Stimulated activated CD4-positive, alpha-beta T cell treated with anti-CD3 and anti-CD28 coated beads, Interleukin-2, amount 100 ng/mL, for 24 hours (primary cell): ENCODE measurements at places on chromosomes 11 and 22.

DNA sequence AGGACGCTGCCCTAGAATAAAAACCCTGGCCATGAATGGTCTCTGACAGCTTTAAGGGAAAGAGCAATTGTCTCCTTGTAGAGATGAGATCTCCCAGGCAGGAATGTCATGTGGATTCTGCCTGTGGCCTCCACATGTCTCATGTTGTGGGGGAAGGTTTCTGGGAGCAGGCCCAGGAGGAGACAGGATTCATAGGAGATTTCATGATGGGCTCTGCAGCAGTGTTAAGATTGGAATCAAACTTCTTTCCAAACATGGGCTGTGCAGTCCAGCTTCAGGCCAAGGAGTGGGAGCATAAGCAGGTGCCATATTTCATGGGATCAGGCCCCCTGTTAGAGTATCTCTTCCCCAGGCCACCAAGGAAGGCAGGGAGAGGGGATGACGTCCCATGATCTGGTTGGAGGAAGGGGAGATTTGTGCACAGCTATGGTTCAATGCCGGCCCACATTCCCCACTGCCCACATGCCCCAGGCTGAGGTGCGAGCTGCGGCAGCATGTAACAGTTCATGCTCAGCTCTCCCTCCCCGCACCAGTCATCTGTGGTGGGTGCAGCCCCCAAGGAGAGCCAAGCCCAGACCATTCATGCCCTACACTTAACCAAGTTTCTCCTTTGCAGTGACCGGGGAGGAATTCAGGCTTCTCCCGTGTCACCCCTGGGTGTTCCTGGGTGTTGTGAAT lies 42.5 kb downstream of the LMO1 start:
- DNase-seq = no peak

GRCh38 chr11:16815047-16815767 lies 76.8 kb downstream of the C11orf58 start:
- DNase-seq = no peak

DNA sequence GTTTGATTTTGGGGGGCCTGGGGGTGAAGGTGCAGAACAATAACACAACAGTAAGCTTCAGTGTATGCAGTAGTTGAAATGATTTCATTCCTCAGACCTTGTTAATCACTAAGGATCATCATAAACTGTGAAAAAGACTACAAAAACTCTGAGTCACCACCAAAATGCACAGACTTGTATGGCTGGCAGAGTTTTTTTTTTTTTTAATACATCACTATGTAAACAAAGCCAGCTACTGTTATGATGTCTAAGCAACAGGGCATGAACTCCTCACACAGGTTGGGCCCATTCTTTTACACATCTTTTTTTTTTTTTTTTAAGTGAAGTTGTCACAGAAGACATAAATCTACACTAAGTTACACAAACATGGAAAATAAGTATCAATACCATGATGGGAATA lies 311.9 kb downstream of the GUCY1A2 start:
- DNase-seq = no peak

DNA sequence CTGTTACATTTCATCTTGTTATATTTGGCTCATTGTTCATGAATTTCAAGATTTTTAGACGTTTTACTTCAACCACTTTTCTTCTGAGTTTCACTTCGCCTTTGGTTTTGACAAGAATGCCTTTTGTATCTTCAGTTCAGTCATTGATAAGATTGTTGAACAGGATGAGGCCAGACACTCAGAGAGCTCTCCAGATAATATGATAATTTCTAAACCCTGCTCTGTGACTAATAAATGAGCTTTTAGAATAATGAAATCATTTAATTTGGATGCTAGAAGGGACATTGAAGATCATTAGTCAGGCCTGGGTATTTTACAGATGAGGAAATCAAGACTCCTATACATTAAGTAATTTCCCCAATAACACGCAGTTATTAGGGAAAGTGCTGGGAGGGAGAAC lies 37.2 kb upstream of the GRAMD1B start:
- DNase-seq = no peak

DNA sequence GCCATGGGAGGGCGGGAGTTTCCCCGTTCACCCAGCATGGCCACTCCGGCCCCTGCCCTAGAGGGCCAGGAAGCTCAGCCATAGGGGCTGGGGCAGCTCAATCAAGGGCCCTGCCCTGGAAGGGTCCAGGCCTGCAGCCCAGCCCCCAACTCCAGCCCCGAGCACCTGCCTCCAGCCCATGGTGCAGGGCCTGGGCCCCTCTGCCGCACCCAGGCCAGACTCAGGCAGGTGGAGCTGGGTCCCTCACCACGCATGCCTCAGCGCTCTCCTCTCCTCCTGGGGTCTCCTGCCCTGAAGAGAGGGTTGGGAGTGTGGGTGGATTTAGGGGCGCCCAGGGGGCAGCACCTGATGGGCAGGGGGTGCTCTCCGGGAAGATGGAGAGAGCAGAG lies 13.1 kb downstream of the MLC1 start:
- no peak for DNase-seq

- DNase-seq = no peak
These were observed 51.8 kb downstream of the COMMD9 start for GRCh38 chr11:36237391-36237790.

DNA sequence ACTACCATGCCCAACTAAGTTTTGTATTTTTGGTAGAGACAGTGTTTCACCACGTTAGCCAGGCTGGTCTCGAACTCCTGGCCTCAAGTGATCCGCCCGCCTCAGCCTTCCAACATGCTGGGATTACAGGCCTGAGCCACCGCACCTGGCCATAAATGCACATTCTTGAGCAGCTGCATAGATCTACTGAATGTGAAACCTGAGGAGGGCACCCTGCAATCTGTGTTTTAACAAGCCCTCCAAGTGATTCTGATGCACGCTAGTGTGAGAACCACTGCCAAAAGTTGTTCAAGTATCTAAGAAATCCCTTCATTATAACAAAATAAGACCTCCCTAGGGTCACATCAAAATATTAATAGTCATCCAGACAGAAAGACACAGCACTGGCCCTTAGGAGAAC lies 89.3 kb downstream of the RDX start:
- no peak for DNase-seq

- no peak for DNase-seq
These were observed 44.4 kb upstream of the CLMP start for GRCh38 chr11:123239191-123240150.

- no peak for DNase-seq
These were observed 118.5 kb downstream of the ELP4 start for GRCh38 chr11:31628111-31628510.

- DNase-seq = no peak
These were observed 67.6 kb downstream of the CD44 start for GRCh38 chr11:35206616-35207015.

- DNase-seq = no peak
These were observed 3.0 kb upstream of the PACSIN3 start for GRCh38 chr11:47189100-47189834.

DNA sequence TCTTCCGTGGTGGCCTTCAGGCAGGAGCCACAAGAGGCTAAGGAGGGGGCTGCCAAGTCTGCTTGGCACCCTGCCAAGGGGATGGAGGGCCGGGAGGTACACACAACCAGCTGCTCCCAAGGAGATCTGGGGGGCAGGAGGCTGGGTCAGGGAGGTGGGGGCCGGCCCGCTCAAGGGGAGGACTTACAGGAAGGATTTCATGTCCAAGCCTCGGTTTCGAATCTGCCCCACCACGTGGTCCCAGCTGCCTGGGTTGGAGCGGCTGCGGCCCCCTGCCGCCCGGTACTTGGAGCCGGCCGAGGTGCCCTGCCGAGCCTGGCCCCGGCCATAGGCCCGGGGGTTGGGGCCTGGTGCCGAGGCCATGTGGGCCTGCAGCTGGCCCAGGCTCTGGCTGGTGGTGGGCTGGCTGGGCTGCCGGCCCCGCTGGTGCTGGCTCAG lies 33.5 kb downstream of the LRRC10B start:
- DNase-seq = no peak

- no peak for DNase-seq
These were observed 41.9 kb downstream of the MICAL2 start for GRCh38 chr11:12152321-12152720.

- DNase-seq = no peak
These were observed 13.0 kb upstream of the TEF start for GRCh38 chr22:41368543-41369423.

DNA sequence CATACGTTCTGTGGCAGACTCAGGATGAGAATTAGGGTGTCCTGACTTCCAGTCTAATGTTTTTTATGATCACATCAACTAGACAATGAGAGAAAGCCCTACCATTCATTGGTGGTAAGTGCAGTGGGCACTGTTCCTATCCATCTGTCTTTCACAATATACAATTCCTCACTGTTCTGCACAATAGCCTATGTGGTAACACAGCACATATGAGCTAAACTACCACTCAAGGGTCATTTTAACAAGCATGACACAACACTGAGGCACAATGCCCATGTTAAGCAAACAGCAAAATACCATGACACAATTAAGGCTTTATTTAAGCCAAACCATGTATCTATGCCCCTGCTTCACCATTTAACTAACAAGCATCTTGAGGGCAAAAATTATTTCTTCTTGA lies 52.3 kb downstream of the SIK3 start:
- no peak for DNase-seq

DNA sequence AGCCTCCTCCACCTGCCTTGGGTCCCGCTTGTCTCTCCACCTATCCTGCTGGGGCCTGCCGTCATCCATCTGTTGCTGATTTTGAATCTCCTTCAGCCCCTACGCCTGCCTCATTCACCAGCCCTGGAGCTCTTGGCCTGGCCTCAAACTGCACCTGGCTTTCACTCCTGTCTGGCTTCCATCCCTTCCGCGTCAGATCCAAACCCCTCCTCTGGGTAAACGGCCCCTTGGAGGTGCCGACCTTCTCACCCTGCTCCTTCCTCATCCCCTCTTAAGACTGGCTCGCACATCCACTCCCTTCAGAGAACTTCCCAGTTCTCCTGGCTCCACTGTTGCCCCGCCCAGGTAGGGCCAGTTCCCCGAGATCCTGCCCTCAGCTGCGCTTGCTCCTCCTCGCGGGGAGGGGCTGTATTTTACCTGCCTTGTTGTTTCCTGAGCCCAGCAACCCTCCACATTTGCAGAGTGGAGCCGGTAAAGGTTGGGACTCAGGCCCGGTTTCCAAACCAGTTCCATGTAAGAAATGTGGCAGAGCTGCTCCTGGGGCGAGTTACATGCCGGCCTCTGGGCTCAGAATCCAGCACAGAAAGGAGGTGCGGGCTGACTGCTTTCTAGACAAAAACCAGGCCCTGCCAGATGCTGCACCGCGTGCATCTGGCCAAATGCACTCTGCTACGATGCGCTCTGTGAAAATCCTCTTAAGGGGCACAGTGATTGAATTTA lies 13.9 kb upstream of the SHANK2 start:
- no peak for DNase-seq

DNA sequence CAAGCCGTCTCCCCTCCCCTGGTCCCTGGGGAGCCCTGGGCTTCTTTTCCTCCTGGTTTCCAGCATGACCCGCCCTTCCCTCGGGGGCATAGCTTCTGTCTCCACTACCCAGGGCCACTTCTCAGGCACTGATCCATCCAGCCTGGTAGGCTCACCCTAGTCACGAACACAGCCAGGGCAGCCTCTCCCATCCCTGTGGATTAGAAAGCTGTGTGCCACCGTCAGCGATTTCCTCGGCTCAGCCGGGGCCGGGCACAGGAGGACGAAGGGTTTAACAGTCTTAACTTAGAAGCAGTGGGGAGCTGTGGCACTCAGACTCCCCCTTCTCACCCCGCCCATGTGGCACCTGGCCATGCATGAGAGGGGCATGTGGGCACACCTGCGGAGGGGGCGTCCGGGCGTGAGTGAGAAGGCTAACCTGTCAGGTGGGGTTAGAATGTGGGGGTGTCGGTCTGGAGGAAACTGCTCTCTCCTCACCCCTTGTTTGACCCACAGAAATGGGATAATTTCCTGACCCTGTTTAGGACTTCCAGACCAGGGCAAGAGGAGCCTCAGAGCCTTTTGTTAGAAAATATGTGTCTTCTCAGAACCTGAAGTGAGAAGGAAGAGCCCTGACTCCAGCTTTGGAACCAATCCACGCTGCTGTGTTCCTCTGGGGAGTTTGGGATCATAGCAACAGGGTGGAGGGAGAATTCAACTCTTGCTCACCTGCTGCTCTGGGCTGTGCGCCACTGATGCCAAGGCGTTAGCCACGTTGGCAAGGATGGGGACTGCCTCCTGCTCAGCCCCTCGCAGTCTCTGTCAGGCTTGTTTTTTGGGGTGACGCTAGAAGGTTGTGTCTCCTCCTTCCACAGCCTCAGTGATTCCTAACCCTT lies 14.6 kb downstream of the GLB1L2 start:
- no peak for DNase-seq

DNA sequence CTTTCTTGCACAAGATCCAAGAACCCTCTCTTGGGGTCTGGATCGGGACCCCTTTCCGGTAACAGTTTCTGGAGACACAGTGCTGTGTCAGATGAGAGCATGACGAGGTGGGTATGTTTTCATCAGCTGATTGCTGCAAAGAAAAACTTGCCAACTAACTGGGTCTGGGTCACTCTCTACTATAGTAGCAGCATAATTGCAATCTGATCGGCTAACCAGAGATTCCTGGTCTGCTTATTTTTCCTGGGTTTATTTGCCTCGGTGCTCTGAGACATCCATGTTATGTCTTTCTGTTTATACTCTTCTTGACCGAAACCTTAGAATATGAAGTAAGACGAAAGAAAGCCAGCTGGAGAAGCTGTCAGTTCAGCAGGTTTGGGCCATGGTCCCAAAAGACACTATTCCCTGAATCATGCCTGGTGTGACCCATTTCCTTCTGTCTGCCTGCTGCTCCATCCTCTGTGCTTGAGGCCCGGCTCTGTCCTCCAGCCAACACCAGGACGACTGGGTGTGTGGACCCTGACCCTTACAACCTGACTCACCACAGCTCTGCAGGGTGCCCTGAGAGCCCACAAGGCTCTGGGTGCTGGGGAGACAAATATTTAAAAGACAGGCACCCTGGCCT lies 24.1 kb upstream of the CLMP start:
- no peak for DNase-seq

DNA sequence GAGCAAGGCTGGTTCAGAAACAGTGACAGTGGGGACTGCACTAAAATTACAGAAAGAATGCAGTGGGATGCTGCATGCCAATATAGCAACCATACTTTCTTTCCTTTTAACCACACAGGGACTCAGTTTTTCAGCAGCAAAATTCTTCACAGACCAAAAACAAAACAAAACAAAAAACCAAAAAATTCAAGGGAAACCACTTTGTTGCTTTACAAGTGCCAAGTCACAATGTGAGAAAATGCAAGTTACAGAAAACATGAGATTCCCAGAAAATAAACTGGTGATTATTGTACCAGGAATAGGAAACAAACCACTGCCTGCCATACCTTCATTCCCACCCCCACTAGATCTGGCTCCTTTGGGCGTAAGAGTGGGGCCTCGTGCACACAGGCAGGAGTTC lies 52.6 kb downstream of the TENM4 start:
- DNase-seq = no peak

DNA sequence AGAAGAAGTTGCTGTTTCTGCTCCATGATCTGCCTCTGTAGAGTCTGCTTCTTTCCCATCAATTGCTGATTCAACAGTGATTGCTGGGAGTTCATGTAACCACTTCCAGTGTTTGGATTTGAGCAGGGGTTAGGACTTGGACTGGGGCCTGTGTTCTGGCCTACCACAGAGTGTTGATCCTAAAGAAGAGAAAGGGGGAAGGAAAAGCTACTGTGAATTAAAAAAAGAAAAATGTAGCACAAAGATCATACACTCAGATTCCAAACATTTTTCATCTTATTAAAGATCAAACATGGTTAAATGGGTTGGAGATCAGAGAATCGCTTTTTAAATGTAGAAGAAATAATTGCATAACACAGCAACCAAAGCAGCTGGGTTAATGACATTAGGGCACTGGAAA lies 67.6 kb upstream of the MTMR2 start:
- DNase-seq = no peak

GRCh38 chr22:46589871-46590271 lies 30.3 kb upstream of the GRAMD4 start:
- DNase-seq = no peak
